Esophagus muscularis mucosa (tissue), 4 donors: ENCODE measurements at places on chromosomes 2 and 18.

DNA sequence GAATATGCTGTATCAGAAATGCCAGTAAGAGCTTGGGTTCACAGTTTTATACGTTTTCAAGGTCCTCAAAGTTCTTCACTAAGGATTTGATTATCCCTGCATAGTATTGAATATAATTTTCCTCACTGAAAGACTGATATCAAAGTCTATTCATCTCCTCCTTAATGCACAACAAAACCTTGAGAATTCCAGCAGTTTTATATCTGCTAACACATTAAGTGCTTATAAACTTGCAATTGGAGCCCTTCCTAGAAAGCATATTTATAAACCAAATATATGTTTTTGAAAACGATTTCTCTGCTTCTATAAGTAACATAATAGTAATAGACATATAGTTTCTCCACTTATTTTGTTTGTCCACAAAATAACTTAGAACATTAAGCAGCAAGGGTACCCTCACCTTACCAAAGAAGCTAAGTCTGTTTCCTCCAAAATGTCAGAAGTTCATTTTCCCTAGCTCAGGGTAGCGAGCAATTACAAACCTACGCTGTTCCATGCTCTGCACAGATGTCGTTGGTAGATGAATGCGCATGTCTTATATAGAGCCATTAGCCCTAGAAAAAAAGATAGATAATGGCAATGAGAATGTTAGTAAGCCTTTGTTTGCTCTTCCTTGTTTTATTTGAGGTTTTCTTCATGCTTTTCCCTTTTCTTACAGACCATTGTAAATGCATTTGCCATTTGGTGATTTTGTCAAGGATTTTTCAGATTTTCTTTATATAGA lies 213.2 kb downstream of the RBM43 start:
- no peaks in the 10 kb centered on the region for H3K27me3 ChIP-seq
- peaks cover 8% of the 10 kb centered on the region for H3K4me1 ChIP-seq
- no peak for DNase-seq
- no peaks in the 10 kb centered on the region for H3K36me3 ChIP-seq
- no peak overlapping the region for H3K4me3 ChIP-seq

DNA sequence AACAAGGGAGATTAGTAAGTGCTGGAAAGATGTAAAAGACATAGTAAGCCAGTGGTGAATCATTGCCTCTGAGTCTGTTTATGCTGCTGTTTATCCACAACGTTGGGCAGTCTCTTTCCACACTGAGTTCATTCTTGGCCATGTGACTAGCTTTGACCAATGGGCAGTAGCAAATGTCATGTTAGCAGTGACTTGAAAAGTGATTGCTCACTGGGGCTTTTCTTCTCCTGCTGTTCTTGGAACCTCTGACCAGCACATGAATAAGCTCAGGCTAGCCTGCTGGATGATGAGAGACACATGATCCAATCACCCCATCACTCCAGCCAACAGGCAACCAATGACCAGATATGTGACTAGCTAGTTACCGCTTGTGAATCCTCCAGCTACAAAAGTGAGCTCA lies 360.4 kb downstream of the SLC4A3 start:
- no peak for DNase-seq
- no peaks in the 10 kb centered on the region for H3K27me3 ChIP-seq
- H3K4me1 ChIP-seq = no peaks in the 10 kb centered on the region
- H3K27ac ChIP-seq = no peak overlapping the region
- H3K36me3 ChIP-seq = no peaks in the 10 kb centered on the region

GRCh38 chr2:207534417-207534816 lies 4.7 kb downstream of the CREB1 start:
- H3K4me3 ChIP-seq = no peak overlapping the region
- no peaks in the 10 kb centered on the region for H3K27me3 ChIP-seq
- no peak for DNase-seq
- H3K4me1 ChIP-seq = peaks cover 74% of the 10 kb centered on the region
- peak overlapping the region; percentile 86 for H3K27ac ChIP-seq

DNA sequence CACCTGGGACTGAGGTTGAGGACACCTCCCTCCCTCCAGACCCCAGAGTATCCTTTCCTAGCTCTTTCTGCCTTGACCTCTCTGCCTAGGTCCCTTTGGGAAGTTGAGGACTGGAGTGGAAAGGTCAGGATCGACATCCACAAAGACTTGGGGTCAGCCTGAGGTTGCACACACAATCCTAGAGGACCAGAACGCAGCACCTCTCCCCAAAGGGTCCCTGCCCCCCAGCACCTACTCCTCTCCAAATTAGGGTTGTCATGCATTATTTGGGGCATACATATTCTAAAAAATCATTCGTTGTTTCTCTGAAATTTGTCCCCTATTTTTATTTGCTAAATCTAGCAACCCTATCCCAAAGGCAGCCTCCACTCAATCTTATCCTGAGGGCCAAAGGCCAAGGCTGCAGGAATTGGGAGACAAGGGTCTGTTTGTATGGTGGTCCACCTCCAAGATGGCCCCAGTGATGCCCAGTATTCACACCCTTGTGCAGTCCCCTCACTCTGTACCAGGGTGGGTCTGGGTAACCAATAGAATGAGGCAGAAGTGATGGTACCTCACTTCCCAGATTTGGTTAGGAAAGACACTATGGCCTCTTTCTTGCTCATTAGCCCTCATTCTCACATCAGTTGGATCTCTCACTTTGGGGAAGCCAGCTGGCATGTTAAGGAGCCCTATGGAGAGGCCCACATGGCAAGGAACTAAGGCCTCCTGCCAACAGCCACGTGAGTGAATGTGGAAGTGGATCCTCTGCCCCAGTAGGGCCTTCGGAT lies 3.5 kb upstream of the CHRNG start:
- H3K36me3 ChIP-seq = no peaks in the 10 kb centered on the region
- H3K27ac ChIP-seq = no peak overlapping the region
- DNase-seq = no peak
- H3K4me3 ChIP-seq = no peak overlapping the region

GRCh38 chr2:196549052-196549451 lies 90.5 kb upstream of the CCDC150 start:
- H3K27ac ChIP-seq = no peak overlapping the region
- no peaks in the 10 kb centered on the region for H3K27me3 ChIP-seq
- no peak overlapping the region for H3K4me3 ChIP-seq
- no peaks in the 10 kb centered on the region for H3K36me3 ChIP-seq

DNA sequence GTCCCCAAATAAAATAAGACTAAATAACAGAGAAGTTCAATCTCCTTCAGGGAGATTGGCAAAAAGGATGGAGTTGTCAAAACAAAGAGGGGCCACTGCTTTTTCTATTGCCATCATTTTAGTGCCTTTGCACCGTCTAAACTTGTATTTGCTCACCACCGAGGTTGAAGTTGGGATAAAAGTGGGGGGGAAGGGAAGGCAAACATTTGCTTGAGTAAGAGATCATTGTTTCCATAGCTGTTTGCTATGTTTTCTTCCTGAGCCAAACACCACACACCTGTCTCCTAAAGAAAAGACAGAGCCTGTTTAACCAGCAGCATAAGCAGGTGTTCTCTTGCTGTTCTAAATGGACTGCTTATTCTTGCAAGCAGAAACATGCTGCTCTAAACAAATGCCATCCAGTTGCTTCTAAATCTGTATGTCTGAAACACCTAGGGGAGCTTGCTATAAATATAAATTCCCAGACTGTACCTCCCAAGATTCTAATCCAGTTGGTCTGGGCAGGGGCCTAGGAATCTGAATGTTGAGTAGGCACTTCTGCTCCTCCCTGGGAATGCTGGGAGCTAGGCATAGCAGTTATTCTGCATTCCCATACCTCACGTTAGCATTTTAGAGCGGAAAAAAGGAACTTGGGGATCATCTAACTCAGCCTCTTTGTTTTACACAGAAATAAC lies 179.4 kb upstream of the ARL4C start:
- no peaks in the 10 kb centered on the region for H3K36me3 ChIP-seq
- no peaks in the 10 kb centered on the region for H3K27me3 ChIP-seq
- no peak overlapping the region for H3K27ac ChIP-seq
- H3K4me1 ChIP-seq = peaks cover 16% of the 10 kb centered on the region

GRCh38 chr2:183259921-183260320 lies 135.7 kb downstream of the NUP35 start:
- H3K4me3 ChIP-seq = no peak overlapping the region
- no peak overlapping the region for H3K27ac ChIP-seq
- H3K27me3 ChIP-seq = no peaks in the 10 kb centered on the region
- no peaks in the 10 kb centered on the region for H3K4me1 ChIP-seq

DNA sequence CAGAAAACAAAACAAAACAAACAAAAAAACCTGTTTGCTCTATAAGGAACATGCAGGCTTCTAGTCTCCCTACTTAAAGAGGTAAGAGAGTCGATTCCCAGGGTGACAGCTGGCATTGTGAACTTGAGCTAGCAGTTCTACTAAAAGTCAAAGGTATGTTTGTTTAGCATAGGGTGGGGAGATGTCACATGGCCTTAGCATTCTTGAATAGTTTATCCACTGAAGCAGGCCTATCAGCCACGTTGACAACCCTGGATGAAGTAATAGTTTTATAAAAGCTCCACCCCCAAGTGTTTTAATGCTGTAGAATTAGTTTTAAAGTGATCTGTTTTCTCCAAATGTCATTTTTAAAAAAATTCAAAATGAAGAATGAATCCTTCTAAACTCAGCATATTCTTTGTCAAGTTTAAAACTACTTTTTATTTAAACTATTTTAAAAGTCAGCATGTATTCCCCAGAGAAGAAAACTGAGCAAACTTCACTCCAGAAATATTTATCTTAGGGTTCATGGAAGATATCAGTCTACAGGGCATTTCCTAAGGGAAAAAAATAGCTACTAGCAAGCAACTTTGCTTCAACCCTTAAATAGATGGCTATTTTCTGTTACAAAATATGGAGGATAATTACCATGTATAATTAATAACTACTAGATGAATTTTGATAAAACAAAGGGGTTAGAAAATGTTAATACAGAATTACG lies 1.7 kb downstream of the MYOM1 start:
- peak overlapping the region; percentile 81 for H3K27ac ChIP-seq
- H3K27me3 ChIP-seq = no peaks in the 10 kb centered on the region
- peak; percentile 21 for DNase-seq

DNA sequence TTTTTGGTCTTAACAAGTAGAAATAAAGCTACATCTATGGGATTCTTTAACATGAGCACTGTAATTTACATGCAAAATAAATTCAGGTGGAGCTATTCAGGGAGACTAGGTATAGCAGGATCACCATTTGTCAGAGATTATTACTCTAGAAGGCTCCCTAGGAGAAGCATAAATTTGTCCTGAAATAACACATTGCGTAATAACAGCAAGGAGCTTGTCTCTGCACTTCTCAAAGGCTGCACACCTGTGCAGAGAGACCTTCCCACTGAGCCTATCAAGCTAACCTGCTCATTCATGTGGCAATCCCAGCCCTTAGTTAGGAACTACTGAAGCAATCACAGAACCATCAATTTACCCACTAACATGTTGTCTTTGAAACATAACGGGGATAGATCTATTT lies 437.4 kb upstream of the MC4R start:
- no peak overlapping the region for H3K4me3 ChIP-seq
- no peaks in the 10 kb centered on the region for H3K36me3 ChIP-seq
- DNase-seq = no peak
- no peaks in the 10 kb centered on the region for H3K4me1 ChIP-seq

- no peaks in the 10 kb centered on the region for H3K27me3 ChIP-seq
- no peak overlapping the region for H3K4me3 ChIP-seq
- H3K36me3 ChIP-seq = no peaks in the 10 kb centered on the region
Measured at GRCh38 chr2:71807581-71808451, 339.8 kb downstream of the CYP26B1 start.
